ENCODE measurements at places on chromosomes 13 and 19. TPM values are rescaled to one million over a fixed set of nuclear protein-coding genes. Genes with fewer than 3 reads are reported as not detected.

Gene SBK3
- 6.2 TPM for total RNA-seq

Gene ZNF556
- not detected for total RNA-seq

DNA sequence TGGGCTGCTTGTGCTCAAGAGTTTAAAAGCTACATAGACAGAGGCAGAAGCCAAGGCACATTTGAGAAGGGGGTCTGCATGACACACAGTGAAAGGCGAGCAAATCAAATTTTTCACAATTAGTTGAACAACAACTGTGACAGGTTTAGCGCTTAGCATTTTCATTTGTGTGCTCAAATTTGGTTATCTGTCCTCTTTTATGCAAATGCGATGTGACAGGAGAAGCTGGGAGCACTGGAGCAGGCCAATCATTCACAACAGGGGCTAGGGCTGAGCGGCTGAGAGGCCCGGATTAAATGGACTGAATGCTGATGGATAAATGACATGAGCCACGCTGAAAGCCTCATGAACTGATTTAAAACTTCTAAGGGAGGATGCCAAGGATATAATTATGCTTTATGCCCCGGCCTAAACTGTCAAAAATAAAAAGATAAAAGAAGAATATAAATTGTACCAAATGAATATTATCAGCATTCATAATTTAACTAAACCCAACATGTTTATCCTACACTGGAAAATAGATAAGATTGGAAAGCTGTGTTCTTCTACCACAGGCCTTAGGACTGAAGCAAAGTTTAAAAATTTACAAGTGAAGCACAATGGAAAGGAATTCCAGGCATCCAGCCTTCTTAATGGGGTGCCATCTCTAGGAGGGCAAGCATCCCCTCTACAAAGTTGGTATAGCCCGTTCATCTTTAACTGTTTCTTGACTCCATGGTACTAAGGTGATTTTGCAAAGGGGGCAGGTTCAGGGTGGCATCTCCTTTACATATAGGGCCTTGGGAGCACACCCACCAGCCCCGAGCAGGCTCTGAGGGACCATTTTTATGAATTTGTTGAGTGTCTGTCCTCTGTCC, 117.9 kb downstream of the RBM26 start:
- H3K4me3 ChIP-seq: no peak overlapping the region
- no peaks in the 10 kb centered on the region for H3K36me3 ChIP-seq
- DNase-seq: no peak
- no peaks in the 10 kb centered on the region for H3K27me3 ChIP-seq
- H3K4me1 ChIP-seq: no peaks in the 10 kb centered on the region
- no peak overlapping the region for H3K27ac ChIP-seq

DNA sequence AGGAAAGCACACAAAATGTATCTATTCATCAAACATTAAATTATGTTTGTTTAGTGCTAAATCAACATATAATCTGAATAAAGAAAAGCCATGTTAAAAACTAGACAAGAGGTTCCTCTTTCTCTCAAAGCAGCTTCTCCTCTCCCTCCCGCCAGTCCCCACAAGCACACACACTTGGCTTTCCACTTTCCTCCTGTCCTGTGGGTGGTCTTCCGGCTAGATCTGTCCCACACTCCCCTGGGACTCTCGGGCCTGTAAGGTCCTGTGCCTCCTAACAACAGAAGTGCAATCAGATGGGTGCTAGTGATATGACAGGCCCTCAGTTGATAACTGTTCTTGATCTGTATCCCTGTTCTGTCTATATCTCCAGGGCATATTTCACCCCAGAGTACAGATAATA, 45.6 kb upstream of the RAP2A start:
- H3K4me1 ChIP-seq: no peaks in the 10 kb centered on the region
- H3K27me3 ChIP-seq: no peaks in the 10 kb centered on the region
- H3K36me3 ChIP-seq: peaks cover 3% of the 10 kb centered on the region
- DNase-seq: no peak
- H3K27ac ChIP-seq: peak overlapping the region; percentile 48

GRCh38 chr13:29953542-29953941, 103.1 kb upstream of the UBL3 start:
- no peaks in the 10 kb centered on the region for H3K27me3 ChIP-seq
- H3K4me3 ChIP-seq: no peak overlapping the region
- DNase-seq: no peak

DNA sequence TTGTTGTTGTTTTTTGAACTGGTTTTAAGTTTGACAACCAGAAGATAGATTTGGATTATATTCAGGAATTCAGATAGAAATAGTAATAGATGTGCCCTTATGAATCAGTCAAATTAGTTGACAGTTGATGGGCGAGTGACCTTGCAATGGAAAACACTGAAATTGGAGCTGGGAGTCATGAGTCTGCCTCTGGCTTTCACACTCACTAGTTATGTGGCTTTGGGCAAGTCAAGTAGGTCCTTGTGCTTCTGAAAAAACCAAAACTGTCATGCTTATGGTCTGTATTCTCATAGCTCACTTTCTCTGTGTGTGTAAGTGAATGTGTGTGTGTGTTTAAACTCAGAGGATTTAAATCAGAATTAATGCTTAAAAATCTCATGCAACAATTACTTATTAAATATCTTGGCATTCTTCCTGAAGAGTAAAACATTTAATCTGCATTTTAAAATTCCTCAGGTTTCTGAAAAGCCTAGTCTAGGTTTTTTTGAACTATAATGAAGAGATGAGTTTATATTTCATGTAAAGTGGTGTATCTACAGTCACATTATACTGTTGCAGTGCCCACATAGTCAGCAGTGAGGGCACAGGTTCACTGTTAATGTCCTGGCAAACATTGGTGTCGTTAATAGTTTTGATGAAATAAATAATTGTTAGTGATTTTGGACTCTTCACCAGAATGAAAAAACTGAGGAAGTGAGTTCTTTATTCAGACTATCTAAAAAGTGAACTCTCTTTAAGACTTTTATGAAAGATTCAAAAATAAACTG, 32.5 kb downstream of the UCHL3 start:
- no peak for DNase-seq
- no peaks in the 10 kb centered on the region for H3K4me1 ChIP-seq
- H3K27ac ChIP-seq: no peak overlapping the region

DNA sequence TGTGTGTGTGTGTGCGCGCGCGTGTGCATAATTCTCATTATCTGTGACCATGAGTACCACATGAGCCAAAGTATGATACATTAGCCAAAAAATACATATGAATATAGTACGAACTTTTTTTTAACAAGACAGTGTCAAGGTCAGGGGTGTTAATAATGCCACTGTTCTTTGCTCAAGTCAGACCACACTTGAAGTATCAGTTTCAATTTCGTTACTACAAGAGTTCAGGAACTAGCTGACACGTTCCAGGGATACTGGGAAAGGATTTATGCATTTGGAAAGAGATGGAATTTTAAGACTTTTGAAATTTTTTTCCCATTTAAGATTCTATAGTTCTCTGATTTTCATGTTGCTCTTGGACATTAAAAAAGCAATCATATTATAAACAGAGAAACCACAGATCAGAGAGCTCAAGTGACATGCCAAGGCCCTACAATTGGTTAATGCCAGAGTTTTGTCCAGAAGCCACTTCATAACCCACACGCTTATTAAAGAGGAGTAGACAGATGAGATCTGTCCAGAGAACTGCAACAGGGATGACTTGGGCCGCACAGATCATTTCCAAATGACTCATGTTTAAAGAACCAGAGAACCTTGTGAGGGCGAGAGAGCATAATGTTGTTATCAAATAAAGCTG, 718.8 kb upstream of the SGCG start:
- H3K36me3 ChIP-seq: no peaks in the 10 kb centered on the region
- H3K4me3 ChIP-seq: no peak overlapping the region

- no peak for DNase-seq
- H3K27ac ChIP-seq: no peak overlapping the region
- no peak overlapping the region for H3K4me3 ChIP-seq
- no peaks in the 10 kb centered on the region for H3K4me1 ChIP-seq
- H3K36me3 ChIP-seq: no peaks in the 10 kb centered on the region
- no peaks in the 10 kb centered on the region for H3K27me3 ChIP-seq
These were observed 51.3 kb upstream of the TSC22D1 start for GRCh38 chr13:44627441-44627840.

Data from stomach (tissue), 19 donors.